A549 treated with Hydrocortisone at 1 μM for 4 hours (cell line): ENCODE measurements at places on chromosomes 16 and 17. TPM values are rescaled to one million over a fixed set of nuclear protein-coding genes. Genes with fewer than 3 reads are reported as not detected.

TEKT5 gene
- total RNA-seq = 0.08 to 0.17 TPM (median 0.16 TPM) in 3 of 5 replicates, not detected in the others

TVP23A gene
- total RNA-seq = 0.08 to 0.18 TPM (median 0.13 TPM) in 5 replicates

MYH8 gene
- not detected in 5 replicates for total RNA-seq

NPIPB9 gene
- 1.1 to 2.0 TPM (median 1.7 TPM) in 5 replicates for total RNA-seq

MT1G gene
- total RNA-seq = not detected in 5 replicates

RHBDF1 gene
- total RNA-seq = 20.5 to 30.0 TPM (median 27.7 TPM) in 5 replicates

CPHXL2 gene
- total RNA-seq = not detected in 5 replicates

ZP2 gene
- total RNA-seq = not detected in 5 replicates

CD300LB gene
- 0.03 to 0.07 TPM (median 0.06 TPM) in 4 of 5 replicates, not detected in the other for total RNA-seq

TMEM98 gene
- total RNA-seq = 45.5 to 52.3 TPM (median 48.4 TPM) in 5 replicates

CAPNS2 gene
- not detected in 5 replicates for total RNA-seq

AOC3 gene
- total RNA-seq = 1.1 to 2.1 TPM (median 1.4 TPM) in 5 replicates

NHLRC4 gene
- 0.17 to 0.32 TPM (median 0.23 TPM) in 5 replicates for total RNA-seq

PDPK1 gene
- 19.4 to 30.2 TPM (median 23.3 TPM) in 5 replicates for total RNA-seq

CHST4 gene
- 0.05 to 0.09 TPM (median 0.08 TPM) in 3 of 5 replicates, not detected in the others for total RNA-seq

B4GALNT2 gene
- total RNA-seq = 0.22 to 0.36 TPM (median 0.23 TPM) in 5 replicates

KCNAB3 gene
- 1.9 to 2.9 TPM (median 2.7 TPM) in 5 replicates for total RNA-seq

TBC1D3C gene
- total RNA-seq = 0.06 TPM in 1 of 5 replicates, not detected in the others

TBX21 gene
- total RNA-seq = 0.13 to 0.23 TPM (median 0.16 TPM) in 5 replicates

TOX3 gene
- total RNA-seq = 0.15 to 0.47 TPM (median 0.27 TPM) in 5 replicates

C16orf74 gene
- total RNA-seq = 11.3 to 17.5 TPM (median 15.4 TPM) in 5 replicates

CHST5 gene
- 0.16 to 0.35 TPM (median 0.29 TPM) in 3 of 5 replicates, not detected in the others for total RNA-seq

CD79B gene
- total RNA-seq = 0.08 to 0.09 TPM in 2 of 5 replicates, not detected in the others

HOXB8 gene
- total RNA-seq = 5.8 to 7.1 TPM (median 6.7 TPM) in 5 replicates

ENPP7 gene
- not detected in 5 replicates for total RNA-seq

XYLT1 gene
- 0.59 to 1.1 TPM (median 0.77 TPM) in 5 replicates for total RNA-seq

CDH15 gene
- total RNA-seq = 0.08 to 0.20 TPM (median 0.16 TPM) in 5 replicates

COG7 gene
- 16.4 to 17.6 TPM (median 17.2 TPM) in 5 replicates for total RNA-seq

DHRS7C gene
- not detected in 5 replicates for total RNA-seq

TMC7 gene
- 5.2 to 7.6 TPM (median 6.9 TPM) in 5 replicates for total RNA-seq

MYH3 gene
- total RNA-seq = 0.64 to 1.2 TPM (median 0.88 TPM) in 5 replicates

EXOSC6 gene
- 12.9 to 16.4 TPM (median 15.6 TPM) in 5 replicates for total RNA-seq

SAP30BP gene
- 116 to 146 TPM (median 124 TPM) in 5 replicates for total RNA-seq
